ENCODE measurements at places on chromosomes 16 and 17. TPM values are rescaled to one million over a fixed set of nuclear protein-coding genes. Genes with fewer than 3 reads are reported as not detected.

The TMEM92 gene
- total RNA-seq: 26.6 TPM

The TP53TG3 gene
- 0.57 TPM for total RNA-seq

The PERCC1 gene
- total RNA-seq: not detected

The CORO1A gene
- 3.4 TPM for total RNA-seq

The DYNLRB2 gene
- not detected for total RNA-seq

The RFFL gene
- 42.8 TPM for total RNA-seq

The TBC1D3G gene
- not detected for total RNA-seq

The CIBAR2 gene
- total RNA-seq: not detected

The MLX gene
- total RNA-seq: 51.8 TPM

Measured in A549 treated with CpdA at 1 μM for 4 hours (cell line).